ENCODE measurements at places on chromosomes 6 and 20.

GRCh38 chr6:78438135-78438534 is 429.2 kb upstream of the IRAK1BP1 start:
- no peak for DNase-seq

DNA sequence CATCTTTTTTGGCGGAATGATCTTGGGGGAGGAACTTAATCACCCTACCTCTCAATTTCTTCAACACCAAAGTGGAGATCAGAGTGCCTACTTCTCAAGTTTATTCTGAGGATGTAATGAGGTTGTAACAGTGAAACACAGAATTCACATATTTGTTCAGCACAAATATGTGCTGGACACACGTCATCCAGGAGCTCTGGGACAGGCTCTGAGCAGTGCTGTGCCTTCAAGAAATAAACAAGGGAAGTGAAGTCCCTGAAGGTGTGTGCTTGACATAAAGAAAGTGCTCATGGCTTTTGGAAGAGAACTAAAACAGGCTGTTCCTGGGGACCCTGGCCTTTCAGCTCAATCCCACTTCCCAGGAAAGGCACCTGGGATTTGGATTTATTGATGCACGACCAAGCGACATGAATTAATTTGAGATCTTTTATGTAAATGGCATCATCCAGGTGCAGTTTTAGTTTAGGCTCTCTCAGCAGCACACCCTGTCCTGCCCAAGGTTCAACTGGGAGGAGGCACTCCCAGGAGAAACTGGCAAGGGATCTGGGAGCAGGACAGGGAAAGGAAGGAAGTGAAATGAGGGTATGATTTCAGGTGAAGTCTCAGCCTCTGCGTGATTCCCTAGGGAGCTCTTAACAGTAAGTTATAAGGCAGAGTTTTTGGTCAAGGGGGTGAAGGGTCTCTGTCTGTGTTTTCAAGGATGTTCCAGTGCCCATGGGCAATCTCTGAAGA is 211.0 kb downstream of the FOXA2 start:
- no peak for DNase-seq

- DNase-seq: no peak
Observed at GRCh38 chr20:2907519-2907918, 34.2 kb downstream of the PTPRA start.

GRCh38 chr6:43086022-43086658 is 10.0 kb downstream of the PTK7 start:
- no peak for DNase-seq

GRCh38 chr20:57464642-57465211 is 60.2 kb downstream of the CTCFL start:
- DNase-seq: no peak

DNA sequence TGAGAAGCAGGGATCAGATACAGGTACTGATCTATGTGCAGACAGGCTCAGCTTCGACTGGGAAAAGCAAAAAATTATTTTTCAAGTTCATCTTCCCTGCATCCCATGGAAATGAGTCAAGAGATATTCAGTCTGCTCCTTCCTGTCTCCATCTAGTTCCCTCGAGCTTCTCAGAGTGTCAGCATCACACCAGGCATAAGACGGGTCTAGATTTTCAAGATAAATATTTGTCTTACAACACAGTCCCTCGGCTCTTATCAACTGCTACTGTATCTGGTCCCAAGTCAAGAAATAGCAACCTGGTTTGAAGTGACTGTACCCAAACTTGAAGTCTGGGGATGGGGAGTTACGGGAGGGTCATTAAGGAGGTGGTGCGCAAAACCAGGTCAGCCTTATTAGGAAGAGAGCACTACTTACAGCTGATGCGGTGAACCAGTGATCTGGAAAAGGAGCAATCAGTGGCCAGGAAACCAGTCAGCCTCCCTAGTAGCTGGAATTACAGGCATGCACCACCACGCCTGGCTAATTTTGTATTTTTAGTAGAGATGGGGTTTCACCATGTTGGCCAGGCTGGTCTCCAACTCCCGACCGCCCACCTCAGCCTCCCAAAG is 29.7 kb downstream of the ZMYND8 start:
- no peak for DNase-seq

DNA sequence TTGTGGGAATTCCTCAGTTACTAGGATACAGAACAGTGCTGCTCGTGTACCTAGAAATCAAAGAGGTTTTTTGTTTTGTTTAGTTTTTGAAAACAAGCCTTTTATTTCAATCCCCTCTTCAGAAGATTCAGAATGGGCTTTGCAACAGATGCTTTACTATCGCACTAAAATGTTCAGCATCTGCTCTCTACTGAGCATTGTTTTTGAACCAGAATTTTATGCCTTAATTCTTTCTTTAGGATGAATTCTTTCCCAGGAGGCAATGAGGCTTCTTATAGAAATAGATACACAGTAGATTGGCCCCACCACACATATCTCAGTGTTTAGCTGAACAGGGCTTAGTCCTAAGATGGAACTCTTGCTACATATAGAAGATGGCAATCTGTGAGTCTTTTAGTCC is 95.9 kb upstream of the SPACA1 start:
- DNase-seq: no peak

- no peak for DNase-seq
Observed at GRCh38 chr6:14177413-14178082, 60.0 kb downstream of the CD83 start.

DNA sequence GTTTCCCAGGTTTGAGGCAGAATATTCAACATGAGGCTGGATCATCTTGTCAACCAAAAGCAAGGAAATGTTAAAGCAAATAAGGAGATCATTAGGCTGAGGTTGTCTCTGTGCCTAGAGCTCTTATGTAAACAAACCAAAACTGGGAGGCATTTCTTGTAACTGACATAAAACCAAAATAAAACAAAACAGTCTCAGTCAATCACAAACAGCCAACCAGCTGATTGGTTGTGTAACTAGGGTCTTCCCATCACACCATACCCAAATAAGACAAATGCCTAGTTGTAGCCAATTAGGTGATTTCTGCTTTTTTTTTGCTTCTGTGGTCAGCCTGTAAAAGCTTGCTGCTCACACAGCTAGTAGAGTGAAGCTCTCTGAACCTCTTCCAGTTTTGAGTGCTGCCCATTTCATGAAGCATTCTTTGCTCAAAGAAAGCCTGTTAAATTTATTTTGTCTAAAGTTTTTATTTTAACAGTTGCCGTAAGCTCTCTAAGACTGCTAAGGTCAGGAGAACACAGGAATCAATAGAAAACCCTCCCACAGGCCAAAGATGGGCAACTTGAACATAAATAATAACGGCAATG is 8.9 kb upstream of the FITM2 start:
- no peak for DNase-seq

- no peak for DNase-seq
Observed at GRCh38 chr20:33788351-33789049, 22.6 kb upstream of the CHMP4B start.

GRCh38 chr6:107348224-107348623 is 111.1 kb downstream of the PDSS2 start:
- DNase-seq: no peak

- no peak for DNase-seq
Observed at GRCh38 chr6:138291036-138291848, 73.0 kb upstream of the PBOV1 start.

DNA sequence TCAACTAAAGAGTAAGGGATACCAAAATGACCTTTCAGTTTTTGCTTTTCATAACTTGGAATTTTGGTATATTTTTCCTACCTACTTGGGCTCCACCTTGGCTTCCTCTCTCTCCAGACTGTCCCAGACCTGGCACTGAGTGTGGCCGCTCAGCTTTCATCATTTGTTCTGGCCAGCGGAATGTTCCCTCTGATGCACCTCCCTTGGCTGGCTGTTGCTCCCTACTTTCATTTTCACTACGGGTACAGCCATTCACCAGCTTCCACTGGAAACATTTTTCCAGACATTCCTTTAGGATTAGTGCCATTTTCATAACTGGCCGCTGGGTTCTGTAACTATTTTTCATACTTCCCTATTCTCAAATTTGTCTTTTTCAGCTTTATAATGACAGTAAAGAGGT is 487.4 kb downstream of the TENT5A start:
- DNase-seq: no peak

- no peak for DNase-seq
Observed at GRCh38 chr6:68144667-68145066, 490.4 kb upstream of the ADGRB3 start.

DNA sequence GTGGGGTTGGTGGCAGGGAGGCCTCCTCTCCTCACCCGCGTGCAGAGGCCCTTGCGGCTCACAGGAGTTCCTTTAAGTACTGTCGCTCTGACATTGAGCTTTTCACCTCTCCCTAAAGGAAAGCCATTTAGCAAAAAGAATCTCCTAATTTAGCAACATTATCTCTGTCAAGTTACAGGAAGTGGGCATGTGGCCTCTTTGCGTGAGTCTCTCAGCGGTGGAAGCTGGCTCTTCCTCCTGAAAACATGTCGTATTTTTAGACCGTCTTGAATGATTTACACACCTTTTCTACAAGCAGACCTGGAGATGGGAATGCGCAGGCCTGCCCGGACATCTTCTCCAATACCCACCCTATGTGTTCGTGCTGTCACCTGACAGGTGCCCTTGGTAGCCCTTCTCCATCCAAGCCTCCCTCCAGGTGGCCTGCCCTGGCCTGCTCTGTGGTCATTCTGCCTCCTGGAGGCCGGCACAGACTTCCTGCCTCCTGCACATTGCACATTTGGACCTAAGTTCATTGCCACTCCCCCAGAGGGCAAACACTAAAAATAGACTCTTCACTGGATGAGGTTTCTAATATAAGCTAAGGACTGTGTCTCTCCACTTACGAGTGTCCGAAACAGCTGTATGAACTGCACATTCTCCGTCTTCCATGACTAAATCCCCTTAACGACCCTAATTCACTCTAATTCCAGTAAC is 18.5 kb upstream of the PHACTR3 start:
- DNase-seq: no peak

- DNase-seq: no peak
Observed at GRCh38 chr20:51636123-51636522, 93.6 kb upstream of the NFATC2 start.

DNA sequence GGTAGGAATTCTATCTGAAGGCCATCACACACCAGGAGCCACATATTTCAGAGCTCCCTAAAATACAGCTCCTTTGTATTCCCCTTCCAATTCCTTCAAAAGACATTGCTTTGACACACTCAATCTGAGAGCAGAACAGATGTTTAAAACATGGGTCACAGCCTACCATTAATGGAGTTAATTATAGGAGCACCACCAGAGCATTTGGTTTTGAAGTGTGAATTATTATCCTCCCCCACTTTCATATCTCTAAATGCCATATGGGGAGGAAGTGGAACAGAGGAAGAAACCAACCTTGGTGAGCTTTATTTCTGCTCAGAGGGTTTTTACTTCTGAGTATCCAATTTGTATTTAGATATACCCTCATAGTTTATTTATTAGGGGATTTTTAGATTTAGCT is 50.7 kb upstream of the TNFRSF21 start:
- no peak for DNase-seq

- peak; percentile 53 for DNase-seq
Observed at GRCh38 chr20:48758206-48758820, 69.5 kb downstream of the PREX1 start.

- peak; percentile 9 for DNase-seq
Observed at GRCh38 chr20:56247954-56248782, at the start of gene MC3R. Gene MC3R (plus strand): TSS chr20:56248732. CDS start chr20:56248844, 112 bp downstream.

DNA sequence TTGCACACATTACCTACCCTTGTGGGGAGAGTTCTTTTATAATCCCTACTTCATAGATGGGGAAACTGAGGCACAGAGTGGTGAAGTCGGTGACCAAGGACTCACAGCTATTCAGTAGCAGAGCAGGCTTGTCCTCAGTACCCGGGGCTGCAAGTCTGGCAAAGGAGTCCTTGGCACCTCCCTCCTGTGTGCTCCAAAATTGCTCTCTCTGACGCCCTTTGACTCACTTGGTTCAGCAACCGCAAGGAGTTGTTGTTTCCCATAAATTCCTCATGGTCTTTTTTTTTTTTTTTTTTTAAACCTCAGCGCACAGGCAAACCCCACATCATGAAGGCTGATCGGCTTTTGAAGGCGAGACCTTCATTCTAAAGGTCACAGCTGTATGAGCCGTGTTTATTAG is 143.2 kb downstream of the CEBPB start:
- DNase-seq: no peak

GRCh38 chr6:26478985-26479278 is 21.2 kb upstream of the BTN1A1 start:
- no peak for DNase-seq

GRCh38 chr6:114049367-114049966 is 78.5 kb upstream of the HDAC2 start:
- no peak for DNase-seq

DNA sequence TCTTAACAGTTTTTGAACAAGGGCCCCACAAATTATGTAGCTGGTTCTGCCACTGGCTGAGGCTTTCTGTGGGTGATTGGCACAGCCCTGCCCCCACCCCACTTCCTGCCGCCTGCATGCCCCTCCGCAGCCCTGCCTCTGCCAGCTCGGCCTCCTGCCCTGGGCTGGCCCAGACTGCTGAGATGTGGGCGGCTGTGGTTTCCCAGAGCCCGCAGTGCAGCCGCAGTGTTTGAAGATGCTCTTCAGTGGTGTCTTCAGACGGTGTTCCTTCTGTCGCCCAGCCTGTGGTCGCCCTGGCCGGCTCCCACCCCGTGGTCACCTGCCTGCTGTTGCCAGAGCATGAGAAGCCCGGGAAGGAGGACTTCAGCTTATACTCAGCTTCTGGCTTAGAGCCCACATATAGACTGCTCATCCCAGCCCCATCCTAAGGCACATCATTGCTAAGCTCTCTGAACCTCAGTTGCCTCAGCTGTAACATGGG is 154.3 kb downstream of the VEGFA start:
- peak; percentile 34 for DNase-seq

- no peak for DNase-seq
Observed at GRCh38 chr6:37125774-37126492, 44.0 kb upstream of the PIM1 start.

DNA sequence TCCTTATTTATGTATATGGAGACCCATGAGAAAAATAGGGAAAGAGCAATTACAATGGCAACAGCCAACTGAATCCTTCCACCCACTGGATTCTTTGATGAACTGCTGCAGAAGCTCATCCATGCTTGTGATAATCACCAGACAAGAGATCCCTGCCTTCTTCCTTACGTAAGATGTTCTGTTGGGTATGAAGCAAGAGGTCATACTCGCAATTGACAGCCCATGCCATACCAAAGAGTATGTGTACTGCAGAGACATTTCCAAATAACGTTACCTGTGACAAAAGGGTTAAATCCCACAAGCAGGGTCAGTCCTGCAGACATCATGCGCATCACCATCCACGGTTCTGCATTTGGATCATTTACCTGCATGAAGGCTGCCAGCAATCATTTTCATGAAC is 27.8 kb downstream of the ELOVL5 start:
- DNase-seq: no peak

- no peak for DNase-seq
Observed at GRCh38 chr6:111337829-111338236, 145.2 kb downstream of the REV3L start.

DNA sequence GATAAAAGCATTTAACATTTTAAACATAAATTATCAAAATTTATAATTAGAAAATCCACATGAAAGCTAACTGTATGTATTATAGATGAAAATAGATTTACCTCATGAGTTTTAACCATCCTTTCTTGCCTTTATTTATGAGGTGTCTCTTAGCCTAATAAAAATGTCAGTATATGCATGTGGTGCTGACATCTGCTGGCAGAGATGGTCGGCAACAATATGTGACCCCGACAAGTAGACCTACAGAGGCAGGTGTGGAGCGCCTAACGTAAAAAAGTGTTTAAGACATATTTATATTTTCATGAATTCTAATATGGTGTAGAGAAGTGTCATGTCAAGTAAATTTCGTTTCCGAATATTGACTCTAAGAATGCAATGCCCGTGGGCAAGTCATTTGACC is 149.0 kb upstream of the FUT9 start:
- DNase-seq: no peak

Data from CD4-positive, alpha-beta T cell treated with Interleukin-4 for 4 hours (primary cell).